ENCODE measurements at places on chromosomes 1 and 21. TPM values are rescaled to one million over a fixed set of nuclear protein-coding genes. Genes with fewer than 3 reads are reported as not detected.

GRCh38 chr1:14253676-14254075 lies 344.8 kb upstream of the KAZN start:
- DNase-seq = no peak

- DNase-seq = no peak
Measured at GRCh38 chr1:204663644-204664383, 21.7 kb downstream of the LRRN2 start.

DNA sequence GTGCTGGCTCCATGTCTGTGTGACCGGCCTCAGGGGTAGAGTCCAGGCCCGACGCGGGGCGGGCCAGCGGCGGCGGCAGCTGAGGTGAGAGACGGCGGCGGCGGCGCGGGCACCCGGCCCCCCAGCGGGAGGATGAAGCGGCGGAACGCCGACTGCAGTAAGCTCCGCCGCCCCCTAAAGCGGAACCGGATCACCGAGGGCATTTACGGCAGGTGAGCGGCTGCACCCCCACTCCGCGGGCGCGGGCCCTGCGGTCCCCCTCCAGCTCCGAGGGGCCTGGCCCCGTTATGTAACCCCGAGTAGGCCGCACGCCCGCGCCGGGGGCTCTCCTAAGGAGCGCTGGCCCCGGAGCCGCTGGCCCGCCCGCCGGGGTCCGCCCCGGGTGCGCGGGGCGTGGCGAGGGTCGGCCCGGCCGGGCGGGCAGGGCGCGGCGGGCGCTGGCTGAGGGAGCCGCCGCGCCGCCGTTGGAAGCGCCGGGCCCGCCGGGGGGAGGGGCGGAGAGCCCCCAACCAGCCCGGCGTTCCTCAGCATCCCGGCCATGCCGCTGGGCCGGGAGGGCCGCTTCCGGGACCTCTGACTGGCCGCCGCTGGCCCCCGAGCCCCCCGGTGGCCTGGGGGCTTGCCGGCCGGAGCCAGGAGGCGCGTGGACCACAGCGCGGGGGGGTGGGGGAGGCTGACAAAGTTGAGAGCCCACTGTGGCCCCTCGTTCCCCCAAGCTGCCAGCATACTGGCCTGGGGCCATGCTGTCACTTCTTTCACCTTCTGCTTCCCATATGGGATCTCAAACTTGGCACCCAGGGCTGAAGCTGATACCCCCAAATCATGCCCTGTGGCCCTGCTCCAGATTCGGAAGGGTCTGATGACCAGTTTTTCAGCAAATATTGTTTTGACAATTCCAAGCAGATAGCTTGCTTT lies 527 bp downstream of the MACO1 start:
- DNase-seq = no peak

DNA sequence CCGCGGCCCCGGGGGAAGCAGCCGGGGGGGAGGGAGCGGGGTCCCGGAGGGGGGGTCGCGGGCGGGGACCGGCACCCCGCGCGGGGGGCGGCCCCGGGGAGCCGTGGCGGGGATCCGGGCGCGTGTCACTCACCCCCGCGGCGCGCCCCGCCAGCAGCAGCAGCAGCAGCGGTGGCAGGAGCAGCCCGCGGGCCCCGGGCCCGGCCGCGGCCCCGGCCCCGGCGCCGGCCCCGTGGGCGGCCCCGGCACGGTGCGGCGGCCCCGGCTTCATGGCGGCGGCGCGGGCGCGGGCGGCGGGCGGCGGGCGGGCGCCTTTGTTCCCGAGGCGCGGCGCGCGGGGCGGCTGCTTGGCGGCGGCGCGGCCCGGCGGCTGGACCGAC lies 252 bp downstream of the SDC3 start:
- DNase-seq = no peak

GRCh38 chr1:241994171-241994570 lies 4.7 kb downstream of the MAP1LC3C start:
- DNase-seq = no peak

DNA sequence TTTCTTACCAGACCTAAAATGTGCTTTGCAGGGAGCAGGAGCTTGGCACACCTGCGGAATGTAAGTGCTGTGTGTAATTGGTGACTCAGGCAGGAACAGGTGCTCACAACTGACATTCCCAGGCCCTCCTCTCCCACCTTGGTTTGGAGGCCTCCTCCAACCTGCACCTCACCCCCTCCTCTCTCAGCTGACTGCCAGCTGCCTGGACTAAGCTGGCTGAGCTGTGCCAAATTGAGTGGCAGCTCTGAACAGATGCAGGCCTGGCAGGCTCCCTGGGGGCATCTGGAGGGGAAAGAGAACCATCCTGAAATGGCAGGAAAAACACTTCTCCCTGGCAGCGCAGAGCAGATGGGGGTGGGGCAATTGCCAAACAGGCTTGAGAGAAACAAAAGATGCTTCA lies 91.7 kb upstream of the PGBD5 start:
- peak; percentile 31 for DNase-seq

Gene TMEM167B
- total RNA-seq = 56.3 TPM

Gene NT5C1A
- total RNA-seq = not detected

- no peak for DNase-seq
Measured at GRCh38 chr1:10685808-10686403, 110.5 kb downstream of the CASZ1 start.

GRCh38 chr1:99051611-99052283 lies 47.1 kb upstream of the PLPPR5 start:
- DNase-seq = no peak

Gene IL24
- 0.13 TPM for total RNA-seq

Measured in bronchial epithelial cell (primary cell).